Left ventricle myocardium inferior (tissue), 1 donor: ENCODE measurements at places on chromosomes 1 and 21. TPM values are rescaled to one million over a fixed set of nuclear protein-coding genes. Genes with fewer than 3 reads are reported as not detected.
A peak's percentile ranks its signal among the peaks of the same experiment; 100 is the strongest.

RIT1 gene
- total RNA-seq = 19.0 TPM

CA6 gene
- not detected for total RNA-seq

FCER1G gene
- total RNA-seq = 22.0 TPM

PGLYRP4 gene
- total RNA-seq = not detected

NTNG1 gene
- 0.30 TPM for total RNA-seq

- no peak overlapping the region for H3K27ac ChIP-seq
- no peaks in the 10 kb centered on the region for H3K27me3 ChIP-seq
- H3K4me1 ChIP-seq = peaks cover 5% of the 10 kb centered on the region
- H3K36me3 ChIP-seq = no peaks in the 10 kb centered on the region
- no peak for DNase-seq
Observed at GRCh38 chr1:206566999-206567398, 45.3 kb downstream of the EIF2D start.

GRCh38 chr1:242692988-242693387 lies 168.5 kb upstream of the PLD5 start:
- no peak overlapping the region for H3K27ac ChIP-seq
- H3K4me1 ChIP-seq = peaks cover 7% of the 10 kb centered on the region
- H3K4me3 ChIP-seq = no peak overlapping the region
- H3K36me3 ChIP-seq = no peaks in the 10 kb centered on the region
- no peaks in the 10 kb centered on the region for H3K27me3 ChIP-seq

MROH7 gene
- total RNA-seq = 6.8 TPM

GRCh38 chr1:48939042-48939441 lies 162.4 kb upstream of the BEND5 start:
- no peaks in the 10 kb centered on the region for H3K36me3 ChIP-seq
- no peak overlapping the region for H3K4me3 ChIP-seq
- H3K4me1 ChIP-seq = peaks cover 4% of the 10 kb centered on the region

NR5A2 gene
- total RNA-seq = 1.3 TPM

NCF2 gene
- total RNA-seq = 4.5 TPM

TEDDM1 gene
- not detected for total RNA-seq

GRCh38 chr1:165828103-165828668 lies 772 bp downstream of the UCK2 start:
- no peaks in the 10 kb centered on the region for H3K36me3 ChIP-seq
- H3K4me3 ChIP-seq = peak overlapping the region; percentile 84
- peak; percentile 22 for DNase-seq
- H3K27ac ChIP-seq = peak overlapping the region; percentile 91

DPT gene
- 45.6 TPM for total RNA-seq

DNA sequence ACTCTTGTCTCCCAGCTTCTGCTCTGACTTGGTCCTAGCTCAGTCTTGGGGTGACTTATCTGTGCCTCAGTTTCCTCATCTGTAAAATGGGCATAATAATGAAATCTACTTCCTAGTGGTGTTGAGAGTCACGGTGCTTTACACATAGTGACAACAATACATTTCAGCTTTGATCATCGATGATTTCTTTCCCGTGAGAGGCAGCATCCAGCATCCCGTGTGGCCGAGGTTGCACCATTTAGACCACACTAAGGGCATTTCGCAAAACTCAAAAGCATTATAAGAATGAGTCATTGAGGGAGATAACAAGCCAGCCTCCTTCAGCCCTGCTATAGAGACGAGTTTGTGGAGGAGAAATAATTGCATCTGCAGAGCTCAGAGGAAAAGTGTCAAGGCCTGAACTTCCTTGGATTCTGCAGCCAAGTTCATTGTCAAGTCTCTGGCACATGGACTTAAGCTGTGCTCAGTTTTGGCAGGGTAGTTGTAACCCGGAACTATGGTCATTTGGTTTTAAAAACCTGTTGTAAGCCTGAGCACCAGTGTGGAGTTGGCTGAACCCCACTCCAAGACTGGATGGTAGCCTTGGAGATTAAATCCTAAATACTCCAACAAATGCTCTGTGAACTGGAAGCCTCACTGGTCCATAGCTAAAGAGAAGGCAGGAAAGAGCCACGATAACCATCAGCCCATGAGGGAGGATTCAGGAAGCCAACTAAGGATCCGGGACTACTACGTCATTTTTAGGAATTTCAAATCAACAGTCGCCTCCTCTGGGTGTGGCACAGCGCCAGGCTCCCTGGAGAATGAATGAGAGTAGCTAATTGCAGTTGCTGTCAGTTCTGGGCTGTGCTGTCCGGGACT lies 64.2 kb downstream of the TCP10L start:
- H3K36me3 ChIP-seq = no peaks in the 10 kb centered on the region
- H3K4me3 ChIP-seq = no peak overlapping the region

GRCh38 chr1:2443277-2444137 lies 31.1 kb upstream of the PEX10 start:
- DNase-seq = no peak
- H3K4me3 ChIP-seq = no peak overlapping the region
- no peaks in the 10 kb centered on the region for H3K36me3 ChIP-seq
- no peaks in the 10 kb centered on the region for H3K4me1 ChIP-seq

GRCh38 chr1:153951801-153952200 lies 5.3 kb upstream of the DENND4B start:
- peaks cover 34% of the 10 kb centered on the region for H3K4me1 ChIP-seq
- DNase-seq = no peak
- no peak overlapping the region for H3K27ac ChIP-seq
- H3K4me3 ChIP-seq = no peak overlapping the region
- H3K36me3 ChIP-seq = peaks cover 72% of the 10 kb centered on the region
- no peaks in the 10 kb centered on the region for H3K27me3 ChIP-seq

- no peaks in the 10 kb centered on the region for H3K27me3 ChIP-seq
- DNase-seq = no peak
- H3K4me3 ChIP-seq = peak overlapping the region; percentile 83
- no peaks in the 10 kb centered on the region for H3K36me3 ChIP-seq
- peak overlapping the region; percentile 98 for H3K27ac ChIP-seq
- peaks cover 82% of the 10 kb centered on the region for H3K4me1 ChIP-seq
Observed at GRCh38 chr1:111738133-111738435, 1.1 kb downstream of the INKA2 start.

DNA sequence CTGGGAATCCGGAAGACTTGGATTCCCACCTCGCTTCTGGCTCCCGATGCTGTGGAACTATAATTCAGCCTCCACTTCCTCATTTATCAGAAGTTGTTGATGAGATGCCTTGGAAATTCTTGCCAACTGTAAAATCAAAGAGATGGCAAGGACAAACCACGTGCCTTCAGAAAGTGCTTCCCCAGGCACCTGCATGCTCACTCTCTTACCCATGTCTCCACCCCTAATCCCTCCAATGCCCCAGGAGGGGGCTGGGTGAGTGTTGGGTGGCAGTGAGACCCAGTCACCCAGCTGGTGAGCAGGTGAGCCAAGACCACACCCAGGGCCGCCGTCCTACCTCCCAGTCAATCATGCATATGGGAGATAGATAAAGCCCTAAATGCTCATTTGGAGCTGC lies 160.8 kb downstream of the PSMG1 start:
- peak overlapping the region; percentile 84 for H3K27ac ChIP-seq
- peaks cover 37% of the 10 kb centered on the region for H3K4me1 ChIP-seq
- H3K4me3 ChIP-seq = no peak overlapping the region
- no peaks in the 10 kb centered on the region for H3K36me3 ChIP-seq
- H3K27me3 ChIP-seq = no peaks in the 10 kb centered on the region
- no peak for DNase-seq

GRCh38 chr1:116722016-116722838 lies 32.0 kb upstream of the CD2 start:
- DNase-seq = no peak
- no peak overlapping the region for H3K27ac ChIP-seq
- H3K4me3 ChIP-seq = no peak overlapping the region
- no peaks in the 10 kb centered on the region for H3K27me3 ChIP-seq

PDZK1IP1 gene
- not detected for total RNA-seq

DNA sequence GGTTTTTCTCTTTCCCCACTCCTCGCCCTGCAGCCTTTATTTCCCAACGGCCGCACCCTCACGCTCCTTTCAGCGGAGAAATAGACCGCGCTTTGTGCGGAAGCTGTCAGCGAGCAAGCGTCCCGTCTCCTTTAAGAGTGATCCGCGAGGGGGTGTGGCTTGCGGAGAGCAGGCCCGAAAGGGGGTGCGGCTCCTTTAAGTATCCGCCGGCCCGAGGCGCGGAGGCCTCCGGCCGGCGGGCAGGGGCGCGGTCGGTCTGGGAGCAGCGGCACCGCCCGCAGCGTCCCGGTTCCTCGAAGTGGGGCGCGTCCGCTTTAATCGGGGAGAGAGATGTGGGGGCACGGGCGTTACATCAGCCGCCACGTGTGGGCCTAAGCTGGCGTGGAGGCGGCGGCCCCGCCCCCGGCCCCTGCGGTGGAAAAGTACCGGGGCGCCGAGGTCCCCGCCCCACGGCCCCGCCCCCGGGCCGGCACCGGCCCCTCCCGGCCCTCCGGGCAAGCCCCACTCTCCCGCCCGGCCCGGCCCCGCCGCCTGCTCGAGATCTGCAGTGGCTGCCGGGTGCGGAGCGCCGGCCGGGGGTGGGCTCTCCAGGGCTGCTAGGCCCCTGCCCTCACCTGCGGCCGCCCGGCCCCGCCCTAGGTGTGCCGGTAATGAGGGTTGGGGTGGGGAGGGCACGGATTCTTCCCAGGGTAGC lies 1.2 kb downstream of the SLC6A9 start:
- no peaks in the 10 kb centered on the region for H3K36me3 ChIP-seq
- H3K27me3 ChIP-seq = no peaks in the 10 kb centered on the region
- H3K4me3 ChIP-seq = peak overlapping the region; percentile 93
- DNase-seq = peak; percentile 89

LYPD8 gene
- not detected for total RNA-seq

PTGS2 gene
- 0.85 TPM for total RNA-seq

DNA sequence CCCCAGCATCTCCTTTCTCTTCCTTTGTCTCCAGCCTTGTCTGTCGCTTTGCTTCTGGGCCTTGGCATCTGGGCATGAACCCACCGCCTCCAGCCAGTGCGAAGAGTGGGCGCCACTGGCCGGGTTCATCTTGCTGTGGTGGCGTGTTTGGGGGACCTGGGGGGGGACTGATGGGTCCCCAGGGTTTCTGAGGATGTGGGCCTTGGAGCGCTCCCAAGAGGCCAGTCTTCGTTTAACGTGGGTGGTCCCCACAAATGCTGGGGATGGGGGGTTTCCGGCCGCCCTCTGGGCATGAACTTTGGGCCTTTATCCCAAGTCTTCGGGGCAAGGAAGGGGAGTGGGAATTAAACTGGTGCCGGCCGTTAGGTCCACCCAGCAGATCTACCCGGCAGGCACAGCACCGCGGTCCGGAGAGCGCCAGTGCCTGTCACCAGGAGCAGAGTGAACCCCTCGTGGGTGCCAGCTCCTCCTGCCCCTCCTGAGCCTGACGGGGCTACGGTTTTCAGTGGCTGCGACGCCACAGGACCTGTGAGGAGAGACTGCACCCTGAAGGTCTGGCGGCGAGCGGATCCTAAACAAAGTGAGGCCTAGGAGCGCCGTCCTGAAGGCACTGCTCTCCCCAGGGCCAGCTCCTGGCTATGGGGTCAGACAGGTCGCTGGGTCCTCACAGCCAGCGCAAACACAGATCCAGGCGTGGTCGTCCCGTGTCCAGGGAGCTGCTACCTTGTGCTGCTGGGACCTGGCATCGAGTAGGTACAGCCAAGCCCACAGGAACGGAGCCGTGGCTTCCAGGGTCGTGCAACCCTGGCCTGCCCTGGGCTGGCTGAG lies 12.1 kb upstream of the C1orf174 start:
- H3K27me3 ChIP-seq = peaks cover 88% of the 10 kb centered on the region
- peaks cover 5% of the 10 kb centered on the region for H3K4me1 ChIP-seq
- H3K27ac ChIP-seq = no peak overlapping the region
